ENCODE measurements at places on chromosomes 5 and 9.

DNA sequence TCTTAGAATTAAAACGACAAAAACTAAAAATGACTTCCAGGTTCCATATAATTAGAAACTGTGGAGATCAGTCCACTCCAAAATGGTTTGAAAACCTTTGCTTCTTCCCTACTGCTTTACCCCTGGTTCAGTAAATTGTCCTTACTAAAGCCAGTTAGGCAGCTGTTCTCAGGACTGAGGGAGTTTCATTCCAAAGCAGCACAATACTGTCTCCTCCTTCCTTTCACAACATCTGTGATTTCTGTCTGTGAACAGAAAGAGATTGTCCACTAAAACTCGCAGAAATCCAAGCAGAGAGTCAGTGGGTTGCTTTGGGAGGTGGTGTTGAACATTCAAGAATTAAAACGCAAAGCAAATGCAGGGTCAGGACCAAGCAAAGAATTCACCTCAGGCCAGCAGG lies 740.8 kb upstream of the ZNF608 start:
- no peak for DNase-seq

GRCh38 chr9:84705128-84705527 lies 35.6 kb downstream of the NTRK2 start:
- no peak for DNase-seq

GRCh38 chr5:141360685-141361084 lies 891 bp downstream of the PCDHGB2 start:
- no peak for DNase-seq

- DNase-seq = peak; percentile 48
Measured at GRCh38 chr5:135356522-135357318, 42.3 kb downstream of the MACROH2A1 start.

DNA sequence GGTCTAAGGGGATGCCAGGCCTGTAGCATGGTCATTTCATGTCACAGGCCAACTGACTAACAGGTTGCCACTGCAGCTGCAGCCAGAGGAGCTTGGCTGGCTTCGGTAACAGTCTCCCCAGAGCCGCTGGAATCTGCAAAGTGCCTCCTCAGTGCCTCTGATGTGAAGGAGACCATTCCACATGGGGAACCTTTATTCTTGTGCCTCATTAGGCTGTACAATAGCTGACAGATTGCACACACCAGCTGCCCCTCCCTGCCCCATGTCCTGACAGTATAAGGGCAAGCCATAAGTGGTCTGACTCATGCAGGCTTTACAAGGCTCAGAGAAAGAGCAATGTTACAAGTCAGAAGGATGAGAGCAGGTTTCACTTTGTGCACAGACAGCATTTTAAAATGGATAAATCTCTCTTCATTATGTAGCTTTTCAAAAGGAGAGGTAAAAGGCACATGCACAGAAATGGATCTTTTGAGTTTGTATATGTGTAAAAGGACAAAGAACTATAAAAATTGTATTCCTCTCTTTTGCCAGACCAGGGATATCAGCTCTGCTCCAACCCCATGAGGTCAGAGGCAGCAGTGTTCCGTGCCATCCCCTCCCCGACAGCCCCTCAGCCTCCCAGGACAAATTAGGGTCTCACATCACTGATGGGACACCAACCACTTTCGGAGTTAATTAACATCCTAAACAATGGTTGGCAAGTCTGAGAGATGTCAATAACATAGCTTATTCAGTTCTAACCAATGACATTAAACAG lies 467.8 kb downstream of the TMEM232 start:
- DNase-seq = no peak

GRCh38 chr5:107794741-107795140 lies 124.0 kb upstream of the EFNA5 start:
- no peak for DNase-seq

GRCh38 chr5:34412736-34413135 lies 243.4 kb upstream of the RAI14 start:
- no peak for DNase-seq

- no peak for DNase-seq
Measured at GRCh38 chr9:101197026-101197425, 168.5 kb downstream of the PLPPR1 start.

DNA sequence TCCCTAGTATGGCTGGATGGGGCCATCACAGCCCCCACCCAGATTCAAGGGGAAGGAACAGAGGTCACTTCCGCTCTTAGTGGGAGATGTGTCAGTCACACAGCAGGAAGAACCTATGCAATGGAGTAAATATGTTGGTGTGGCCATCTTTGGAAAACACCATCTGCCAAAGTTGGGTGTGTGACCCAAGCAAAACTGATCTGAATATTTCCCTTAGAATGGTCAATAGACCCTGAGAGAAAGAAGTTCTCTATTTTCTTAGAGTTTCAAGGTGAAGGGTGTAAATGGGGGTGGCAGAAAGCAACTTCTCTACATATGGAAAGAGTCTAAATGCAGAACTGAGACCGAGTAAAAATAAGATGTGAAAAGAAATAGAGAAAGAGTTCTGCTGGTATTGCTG lies 212.7 kb downstream of the ESM1 start:
- DNase-seq = no peak

GRCh38 chr5:74404574-74405508 lies 235.7 kb downstream of the ENC1 start:
- no peak for DNase-seq

GRCh38 chr5:82217917-82218316 lies 60.2 kb downstream of the RPS23 start:
- no peak for DNase-seq

DNA sequence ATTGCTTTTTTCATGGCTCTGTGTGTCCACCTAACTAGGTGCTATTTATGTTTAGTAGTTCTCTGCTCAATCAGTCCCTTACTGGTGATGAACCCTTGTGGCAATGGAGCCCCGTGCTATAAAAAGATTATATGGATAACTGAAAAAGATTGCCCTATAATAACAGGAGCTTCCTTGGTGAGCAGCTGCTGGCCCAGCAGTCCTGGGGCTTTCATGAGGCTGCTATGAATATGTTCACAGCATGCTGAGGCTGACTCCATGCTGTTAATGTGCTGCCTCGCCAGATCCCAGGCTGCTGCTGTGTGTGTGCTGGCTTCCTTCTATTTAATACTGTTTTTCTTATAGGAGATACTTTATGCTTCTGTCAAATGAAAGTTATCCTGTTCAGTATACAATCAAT lies 357.5 kb downstream of the TAF11L14 start:
- DNase-seq = no peak

DNA sequence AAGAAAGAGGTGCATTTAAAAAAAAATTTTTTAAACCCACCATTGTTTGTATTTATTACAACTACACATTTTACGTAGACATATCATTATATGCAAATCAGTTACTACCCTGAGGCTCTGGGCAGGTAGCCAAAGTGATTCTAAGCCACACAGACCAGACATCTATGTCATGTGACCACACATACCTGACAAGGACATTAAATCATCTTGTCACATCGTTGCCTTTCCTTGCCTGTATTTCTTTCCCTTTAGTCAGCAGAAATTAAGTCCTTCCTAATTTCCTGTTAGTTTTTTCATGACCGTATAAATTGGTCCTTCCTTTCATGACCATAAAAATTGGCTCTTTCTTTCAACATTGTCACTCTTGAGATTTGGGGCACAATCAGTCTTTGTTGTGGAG lies 134.2 kb upstream of the MARCHF11 start:
- DNase-seq = no peak

DNA sequence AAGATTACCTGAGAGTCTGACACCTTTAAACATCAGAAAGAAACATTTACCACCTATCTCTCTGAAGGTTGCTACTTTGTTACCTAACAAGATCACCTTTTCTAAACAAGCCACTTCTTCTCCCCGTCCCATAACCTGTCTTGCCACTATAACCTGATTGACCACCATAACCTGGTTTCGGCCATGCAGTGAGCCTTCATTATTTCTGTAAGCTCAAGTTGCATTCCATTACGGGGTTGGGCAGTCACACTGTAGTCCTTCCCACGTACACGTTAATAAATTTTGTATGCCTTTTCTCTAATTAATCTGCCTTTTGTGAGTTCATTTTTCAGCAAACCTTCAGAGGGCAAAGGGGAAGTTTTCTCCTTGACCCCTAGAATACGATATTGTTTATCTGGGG lies 28.0 kb upstream of the CCNG1 start:
- no peak for DNase-seq

GRCh38 chr5:163727028-163727427 lies 221.6 kb downstream of the MAT2B start:
- no peak for DNase-seq

GRCh38 chr9:98555651-98556465 lies 152.9 kb downstream of the GABBR2 start:
- no peak for DNase-seq

GRCh38 chr9:116313638-116314037 lies 160.0 kb downstream of the PAPPA start:
- peak; percentile 23 for DNase-seq

- DNase-seq = peak; percentile 77
Measured at GRCh38 chr5:963673-964531, 44.7 kb upstream of the NKD2 start.

DNA sequence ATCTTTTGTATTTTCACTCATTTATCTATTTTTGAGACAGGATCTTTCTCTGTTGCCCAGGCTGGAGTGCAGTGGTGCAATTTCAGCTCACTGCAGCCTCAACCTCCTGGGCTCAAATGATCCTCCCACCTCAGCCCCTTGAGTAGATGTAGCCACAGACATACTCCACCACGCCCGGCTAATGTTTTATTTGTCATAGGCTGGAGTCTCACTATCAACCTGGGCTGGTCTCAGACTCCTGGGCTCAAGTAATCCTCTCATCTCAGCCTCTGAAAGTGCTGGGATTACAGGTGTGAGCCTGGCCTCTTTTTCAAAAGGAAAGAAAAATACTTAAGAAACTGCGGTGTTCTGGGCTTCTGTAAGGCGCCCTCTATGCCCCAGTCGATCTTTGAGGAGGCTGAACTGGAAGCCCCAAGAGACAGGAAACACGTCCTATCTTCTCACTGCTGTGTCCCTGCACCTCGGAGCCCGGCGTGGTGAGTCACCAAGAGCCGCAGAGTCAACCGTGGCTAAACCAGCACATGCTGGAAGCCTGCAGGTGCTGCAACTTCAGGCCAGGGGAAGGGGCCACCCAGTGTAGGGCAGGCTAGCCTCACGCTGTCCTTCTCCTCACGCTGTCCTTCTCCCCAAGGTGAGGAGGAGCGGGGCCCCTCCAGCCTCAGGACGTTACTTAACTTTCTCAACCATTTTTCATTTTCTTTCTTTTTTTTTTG lies 15.2 kb upstream of the LHX3 start:
- peak; percentile 35 for DNase-seq

DNA sequence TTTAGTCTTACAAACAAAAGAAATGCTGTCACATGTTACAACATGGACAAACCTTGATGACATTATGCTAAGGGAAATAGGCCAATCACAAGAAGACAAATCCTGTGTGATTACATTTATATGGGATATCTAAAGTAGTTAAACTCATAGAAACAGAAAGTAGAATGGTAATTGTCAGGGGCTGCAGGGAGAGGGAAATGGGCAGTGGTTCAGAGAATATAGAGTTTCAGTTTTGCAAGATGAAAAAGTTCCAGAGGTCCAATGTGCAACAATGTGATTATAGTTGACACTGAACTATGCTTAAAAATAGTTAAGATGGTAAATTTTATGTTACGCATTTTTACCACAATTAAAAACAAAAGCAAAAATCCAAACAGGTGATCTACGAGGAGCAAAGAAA lies 265.5 kb downstream of the NDUFS4 start:
- no peak for DNase-seq

DNA sequence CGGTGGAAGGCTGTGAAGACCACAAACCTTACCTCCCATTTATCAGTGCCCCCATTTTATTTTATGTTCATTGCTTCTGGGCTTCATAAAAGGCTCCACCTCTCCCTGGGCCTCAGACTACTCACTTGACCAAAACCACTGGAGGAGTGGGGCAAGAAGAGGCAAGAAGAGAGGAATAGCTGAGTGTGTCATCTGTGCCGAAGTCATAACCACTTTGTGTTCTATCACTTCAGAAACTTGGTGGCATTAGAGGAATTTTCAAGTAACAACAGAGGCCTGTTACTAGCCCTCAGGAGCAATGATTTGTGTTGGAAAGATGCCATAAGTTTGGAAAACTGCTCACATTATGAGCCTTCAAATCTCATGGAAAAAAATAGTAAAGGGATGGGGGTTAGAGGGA lies 88.7 kb upstream of the PIK3R1 start:
- DNase-seq = no peak

GRCh38 chr9:129554649-129555048 lies 66.3 kb downstream of the C9orf50 start:
- no peak for DNase-seq

DNA sequence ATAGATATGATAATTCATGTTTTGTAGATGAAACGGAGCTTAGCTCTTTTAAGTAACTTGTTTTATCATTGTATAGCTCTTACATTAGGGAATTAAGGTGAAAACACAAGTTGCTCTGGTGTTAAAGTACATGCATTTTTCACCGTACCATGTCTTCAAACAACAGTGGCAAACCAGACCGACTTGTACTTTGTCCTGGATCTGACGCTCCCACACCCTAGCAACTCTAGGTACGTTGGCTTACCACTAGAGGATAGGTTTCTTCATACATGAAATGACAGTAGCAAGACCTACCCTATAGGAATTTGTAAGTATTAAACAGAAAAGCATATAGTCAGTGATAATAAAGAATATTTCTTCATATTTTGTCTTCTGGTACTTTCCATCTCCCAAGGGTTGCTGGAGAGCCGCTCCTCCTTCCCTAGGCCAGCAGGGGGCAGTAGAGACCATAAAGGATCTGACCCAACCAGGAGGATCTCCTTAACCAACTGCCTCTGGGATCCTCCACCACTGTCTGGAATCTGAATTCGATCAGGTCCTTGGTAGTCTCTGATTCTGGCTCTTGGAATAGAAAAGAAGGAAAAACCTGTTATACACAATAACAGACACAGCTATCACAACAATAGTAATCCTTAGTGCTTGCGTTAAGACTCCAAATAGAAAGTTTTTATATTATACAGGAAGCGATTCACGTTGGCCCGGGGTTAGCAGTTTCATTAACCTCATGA lies 136.7 kb downstream of the CAVIN4 start:
- peak; percentile 79 for DNase-seq

DNA sequence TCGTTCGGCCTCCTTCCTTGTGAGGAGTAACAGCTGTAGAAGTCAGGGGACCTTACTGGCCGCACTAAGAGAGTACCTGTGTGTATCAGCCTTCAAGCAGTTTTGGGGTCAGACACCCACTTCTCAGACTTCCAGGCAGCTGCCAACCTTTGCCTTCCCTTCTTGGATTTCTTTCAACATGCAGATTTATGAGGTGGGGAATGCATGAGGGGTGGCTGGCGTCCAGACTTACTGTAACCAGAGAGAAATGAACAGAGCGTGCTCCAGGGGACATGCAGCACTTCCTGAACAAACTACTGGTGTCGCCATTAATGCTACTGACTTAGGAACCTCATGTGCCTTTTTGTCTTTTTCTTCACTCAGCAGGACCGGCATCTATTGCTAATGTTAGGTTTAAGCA lies 46.7 kb downstream of the INSYN2B start:
- no peak for DNase-seq

DNA sequence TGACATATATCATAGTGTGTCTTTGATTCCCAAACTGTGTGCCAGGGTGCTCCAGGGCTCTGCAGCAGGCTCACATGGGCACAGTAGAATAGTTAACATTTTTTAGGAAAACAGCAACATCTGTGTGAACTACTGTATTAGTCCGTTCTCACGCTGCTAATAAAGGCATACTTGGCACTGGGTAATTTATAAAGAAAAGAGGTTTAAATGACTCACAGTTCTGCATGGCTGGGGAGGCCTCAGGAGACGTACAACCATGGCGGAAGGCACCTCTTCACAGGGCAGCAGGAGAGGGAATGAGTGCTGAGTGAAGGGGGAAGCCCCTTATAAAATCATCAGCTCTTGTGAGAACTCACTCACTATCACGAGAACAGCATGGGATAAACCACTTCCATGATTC lies 82.7 kb downstream of the EGFLAM start:
- DNase-seq = no peak

GRCh38 chr5:115888027-115888426 lies 46.3 kb downstream of the AP3S1 start:
- peak; percentile 58 for DNase-seq
